ENCODE measurements at places on chromosomes 5 and 9.

DNA sequence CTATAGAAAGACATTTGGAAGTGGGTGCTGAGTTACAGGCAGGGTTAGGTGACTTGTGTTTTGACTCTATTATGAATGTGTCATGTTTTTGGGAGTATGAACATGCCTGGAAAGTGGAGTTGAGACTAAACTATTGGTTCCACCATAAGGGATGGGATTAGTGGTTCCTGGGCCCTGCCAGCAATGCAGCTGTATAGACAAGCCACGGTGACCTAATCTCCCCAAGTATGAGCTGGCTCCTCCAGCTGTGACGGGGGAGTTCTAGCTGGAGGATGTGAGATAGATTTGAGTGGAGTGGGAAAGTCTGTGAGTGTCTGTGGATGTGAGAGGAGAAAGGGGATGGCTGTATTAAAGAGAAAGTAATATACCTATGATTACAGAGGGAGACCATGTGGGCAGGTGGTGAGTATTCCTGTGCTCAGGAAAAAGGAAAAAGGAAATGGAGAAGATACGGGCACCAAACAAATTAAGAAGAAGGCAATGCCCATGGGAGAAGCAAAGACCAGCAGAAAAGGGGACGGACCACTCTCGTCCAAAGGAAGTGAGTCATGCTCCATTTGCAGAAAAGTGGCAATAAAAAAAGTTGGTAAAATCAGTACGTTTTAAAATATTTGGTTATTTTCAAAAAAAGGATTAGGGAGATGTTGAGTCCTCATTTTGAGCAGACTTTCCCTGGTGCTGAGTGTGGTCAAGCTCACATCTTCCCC lies 48.3 kb upstream of the ICE1 start:
- no peak for DNase-seq

- no peak for DNase-seq
Measured at GRCh38 chr5:72238712-72239445, 81.2 kb downstream of the MRPS27 start.

GRCh38 chr9:11103525-11103924 lies 490.7 kb upstream of the PTPRD start:
- no peak for DNase-seq

DNA sequence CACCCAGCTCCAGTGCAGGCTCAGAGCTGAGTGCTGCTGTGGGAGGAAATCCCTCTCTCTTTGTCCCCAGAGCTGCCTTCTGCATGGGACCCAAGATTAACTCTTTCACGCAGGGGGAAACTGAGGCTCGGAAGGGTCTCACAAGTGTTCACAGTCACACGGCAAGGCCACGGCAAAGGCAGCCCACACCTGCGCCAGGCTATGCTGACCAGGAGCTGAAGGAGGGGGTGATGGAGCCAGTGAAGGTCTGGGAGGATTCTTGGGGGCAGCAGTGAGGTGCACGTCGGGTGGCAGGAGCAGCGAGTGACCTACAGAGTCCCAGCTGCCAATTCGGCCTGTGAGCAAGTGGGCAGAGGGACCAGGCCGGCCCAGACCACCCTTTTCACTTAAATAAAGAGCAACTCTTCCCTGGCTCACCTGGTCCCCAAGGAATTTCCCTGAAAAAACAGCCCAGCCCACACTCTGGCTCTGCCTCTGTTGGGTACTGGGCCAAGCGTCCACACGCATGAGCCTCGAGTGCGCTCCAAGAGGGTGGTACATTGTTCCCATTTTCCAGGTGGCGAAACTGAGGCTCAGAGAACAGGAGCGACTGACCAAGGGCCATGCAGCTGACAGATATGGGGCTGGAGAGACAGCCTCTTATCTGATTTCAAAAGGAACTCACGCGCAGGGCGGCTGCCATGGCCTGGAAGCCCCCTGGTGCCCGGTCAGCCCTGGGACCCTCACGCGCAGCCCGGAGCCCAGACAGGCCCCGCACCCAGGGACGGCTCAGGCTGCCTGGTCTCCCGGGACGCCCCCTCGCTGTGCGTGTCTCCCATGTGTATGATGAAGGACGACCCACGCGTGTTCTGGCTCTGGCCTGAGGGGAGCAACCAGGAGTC lies 28.2 kb downstream of the SARDH start:
- no peak for DNase-seq

- no peak for DNase-seq
Measured at GRCh38 chr5:52776116-52776515, 11.6 kb upstream of the ITGA1 start.

GRCh38 chr9:94554439-94555331 lies at the start of gene PCAT7:
PCAT7 (plus strand) TSS chr9:94555083.
- DNase-seq: no peak

- no peak for DNase-seq
Measured at GRCh38 chr9:134657666-134658377, 16.2 kb downstream of the COL5A1 start.

DNA sequence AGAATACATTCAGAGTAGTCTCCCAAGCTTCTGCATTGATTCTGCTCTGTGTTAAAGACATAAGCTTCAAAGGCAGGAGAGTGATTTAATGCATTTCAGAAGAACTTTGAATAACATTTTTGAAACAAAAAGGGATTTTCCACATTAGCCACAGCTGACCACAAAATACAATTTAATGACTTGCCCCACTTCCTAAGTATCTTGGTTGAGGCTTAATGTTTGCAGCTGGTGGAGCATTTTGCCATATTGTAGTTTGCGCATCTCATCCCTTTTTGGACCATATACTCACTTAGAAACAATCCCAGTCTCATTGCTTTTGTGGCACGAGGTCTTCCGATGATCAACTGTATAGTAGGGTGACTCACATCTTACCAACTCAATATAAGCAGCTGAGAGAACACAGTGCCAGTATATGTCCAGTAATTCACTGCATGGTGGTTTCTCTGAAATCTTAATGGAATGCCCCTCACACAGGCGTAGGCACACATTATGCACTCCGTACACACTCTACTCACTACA lies 455.8 kb upstream of the PTGER4 start:
- DNase-seq: no peak

GRCh38 chr5:171272996-171273970 lies 35.8 kb upstream of the TLX3 start:
- no peak for DNase-seq

DNA sequence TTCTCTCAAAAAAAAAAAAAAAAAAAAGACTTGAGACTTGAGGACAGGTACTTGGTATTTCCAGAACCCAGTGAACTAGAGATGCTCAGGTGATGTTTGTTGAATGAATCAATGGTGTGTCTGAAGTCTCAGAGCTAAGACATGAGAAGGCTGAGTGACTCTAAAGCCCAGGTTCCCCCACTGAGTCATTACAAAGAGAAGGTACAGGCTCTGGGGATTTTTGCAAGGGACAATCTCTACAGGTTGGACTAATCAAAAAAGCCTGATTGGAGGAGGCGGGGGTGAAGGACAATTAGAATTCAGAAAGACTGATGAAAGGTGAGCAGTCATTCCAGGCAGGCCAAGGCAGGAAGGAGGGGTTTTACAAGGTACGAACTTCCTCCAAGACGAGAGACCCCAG lies 8.2 kb upstream of the FABP6 start:
- no peak for DNase-seq

DNA sequence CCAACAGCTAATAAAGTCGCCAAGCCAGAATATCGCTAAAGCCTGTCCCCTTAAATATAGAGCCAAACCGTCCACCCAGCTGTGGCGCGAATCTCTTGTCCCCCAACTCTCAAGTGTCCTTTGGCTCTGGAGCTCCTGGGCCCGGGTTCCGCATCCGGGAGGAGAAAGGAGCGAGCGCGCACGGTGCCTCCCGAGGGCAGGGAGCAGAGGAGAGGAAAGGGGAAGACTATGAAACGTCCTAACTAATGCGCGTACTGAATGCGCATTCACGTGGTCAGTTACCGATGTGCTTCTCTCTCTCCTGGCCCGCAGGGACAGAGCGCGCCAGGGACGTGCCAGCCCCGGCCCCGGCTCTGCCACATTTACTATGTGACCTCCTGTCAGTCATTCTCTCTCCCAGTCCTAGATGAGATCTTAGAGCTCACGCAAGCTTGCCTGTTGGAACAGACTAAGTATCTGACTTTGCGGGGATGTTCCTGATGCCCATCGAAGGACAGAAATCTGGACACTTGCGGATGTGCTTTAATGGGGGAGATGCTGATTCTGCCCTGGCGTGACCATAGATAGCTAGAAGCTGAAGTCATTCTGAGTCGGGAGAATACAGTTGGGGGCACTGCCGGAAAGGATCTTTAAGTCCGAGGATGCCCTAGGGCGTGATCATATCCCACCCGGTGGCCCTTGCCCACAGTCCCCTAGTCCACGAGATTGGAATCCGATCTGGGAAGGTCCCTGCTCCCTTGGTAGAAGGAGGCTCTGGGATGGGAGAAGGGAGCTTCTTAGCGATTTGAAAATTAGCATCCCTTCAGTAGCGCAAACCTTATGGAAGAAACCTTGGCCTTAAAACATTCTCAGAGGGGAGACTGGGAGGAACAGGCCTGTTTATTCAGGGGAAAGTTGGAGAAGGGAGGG lies 5.7 kb upstream of the EBF1 start:
- no peak for DNase-seq

DNA sequence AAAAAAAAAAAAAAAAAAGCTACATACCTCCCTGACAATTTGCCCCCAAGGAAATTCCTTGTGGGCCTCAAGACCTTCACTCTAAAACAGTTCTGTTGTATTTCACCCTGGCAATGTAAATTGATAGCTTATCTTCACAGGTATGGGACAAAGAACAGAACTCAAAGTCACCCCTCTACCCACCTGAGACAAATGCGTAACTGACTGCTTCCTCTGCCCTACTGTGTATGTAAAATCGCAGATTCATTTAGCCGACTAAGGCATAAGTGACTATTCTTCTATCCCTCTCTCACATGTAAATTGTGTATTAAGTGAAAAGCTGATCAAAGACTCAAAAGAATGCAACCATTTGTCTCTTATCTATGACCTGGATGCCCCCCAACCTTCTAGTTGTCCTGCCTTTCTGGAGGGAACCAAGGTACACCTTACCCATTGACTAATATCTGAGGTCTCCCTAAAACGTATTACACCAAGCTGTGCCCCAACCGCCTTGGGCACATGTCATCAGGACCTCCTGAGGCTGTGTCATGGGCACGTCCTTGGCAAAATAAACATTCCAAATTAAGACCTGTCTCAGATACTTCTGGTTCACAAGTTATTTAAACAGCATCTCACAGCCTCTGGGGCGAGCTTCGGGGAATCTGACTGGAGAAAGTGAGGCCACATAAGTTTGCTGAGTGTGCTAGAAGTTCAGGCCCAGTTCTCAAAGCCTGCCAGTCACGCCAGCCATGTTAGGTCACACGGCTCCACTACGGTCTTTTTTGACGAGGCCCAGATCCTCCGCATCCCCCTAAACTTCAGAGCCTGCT lies 954 bp downstream of the TBCA start:
- peak; percentile 18 for DNase-seq

DNA sequence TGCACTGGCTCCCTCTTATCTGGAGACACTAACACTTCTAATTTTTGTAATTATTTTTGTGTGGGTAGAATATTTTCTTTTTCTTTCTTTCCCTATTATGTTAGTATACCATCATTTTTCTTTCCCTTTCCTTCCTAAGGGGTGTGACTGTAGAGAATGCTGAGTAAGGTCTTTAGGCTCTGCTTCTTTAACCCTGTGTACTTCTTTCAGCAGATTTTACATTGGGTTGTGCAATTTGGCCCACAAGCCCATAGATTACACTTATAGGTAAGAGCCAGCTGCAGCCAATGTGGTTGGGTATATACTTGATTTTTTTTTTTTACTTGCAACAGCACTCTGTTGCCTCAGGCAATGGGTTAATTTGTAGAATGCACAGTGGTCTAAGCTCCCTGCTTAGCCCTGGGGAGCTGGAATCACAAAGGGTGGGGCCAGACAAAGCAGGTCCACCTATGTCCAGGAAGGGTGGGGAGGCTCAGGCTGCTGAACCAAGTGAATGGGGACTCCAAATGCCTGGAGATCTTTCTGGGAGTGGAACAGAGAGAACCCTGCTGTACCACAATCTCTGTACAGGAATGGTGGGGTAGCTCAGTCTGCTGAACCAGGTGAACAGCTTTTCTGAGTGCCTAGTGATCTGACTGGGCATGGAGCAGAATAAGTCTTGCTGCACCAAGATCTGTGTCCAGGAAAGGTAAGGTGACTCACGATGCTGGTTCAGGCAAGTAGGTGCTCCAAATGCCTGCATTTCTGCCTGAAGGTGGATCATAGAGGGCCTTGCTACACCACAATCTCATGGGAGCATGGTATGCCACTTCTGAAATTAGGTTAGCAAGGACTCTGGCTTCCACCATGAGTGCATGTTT lies 64.9 kb downstream of the SLC25A46 start:
- no peak for DNase-seq

- DNase-seq: peak; percentile 8
Measured at GRCh38 chr5:172293054-172293744, 9.6 kb upstream of the UBTD2 start.

GRCh38 chr5:125554355-125554754 lies 807.9 kb upstream of the ZNF608 start:
- no peak for DNase-seq

DNA sequence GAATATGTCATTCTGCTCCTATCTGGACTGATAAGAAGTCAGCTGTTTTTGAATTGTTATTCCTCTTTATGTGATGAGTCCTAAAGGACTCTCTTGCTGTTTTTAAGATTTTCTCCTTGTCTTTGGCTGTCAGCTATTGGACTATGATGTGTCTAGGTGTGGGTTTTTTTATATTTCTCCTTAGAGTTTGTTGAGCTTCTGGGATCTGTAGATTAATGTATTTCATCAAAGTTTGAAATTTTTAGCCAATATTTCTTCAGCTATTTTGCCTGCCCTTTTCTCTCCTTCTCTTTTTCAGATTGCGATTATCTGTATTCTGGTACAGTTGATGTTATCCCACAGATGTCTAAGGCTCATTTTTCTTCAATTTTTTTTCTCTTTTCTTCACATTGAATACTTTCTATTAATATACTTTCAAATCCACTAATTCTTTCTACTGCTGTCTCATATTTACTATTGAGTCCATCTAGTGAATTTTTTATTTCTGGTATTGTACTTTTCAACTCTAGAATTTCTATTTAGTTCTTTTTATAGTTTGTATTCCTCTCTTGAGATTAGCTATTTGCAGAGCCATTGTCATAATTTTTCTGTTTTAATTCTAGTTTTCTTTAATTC lies 31.1 kb downstream of the RPS23 start:
- DNase-seq: no peak

DNA sequence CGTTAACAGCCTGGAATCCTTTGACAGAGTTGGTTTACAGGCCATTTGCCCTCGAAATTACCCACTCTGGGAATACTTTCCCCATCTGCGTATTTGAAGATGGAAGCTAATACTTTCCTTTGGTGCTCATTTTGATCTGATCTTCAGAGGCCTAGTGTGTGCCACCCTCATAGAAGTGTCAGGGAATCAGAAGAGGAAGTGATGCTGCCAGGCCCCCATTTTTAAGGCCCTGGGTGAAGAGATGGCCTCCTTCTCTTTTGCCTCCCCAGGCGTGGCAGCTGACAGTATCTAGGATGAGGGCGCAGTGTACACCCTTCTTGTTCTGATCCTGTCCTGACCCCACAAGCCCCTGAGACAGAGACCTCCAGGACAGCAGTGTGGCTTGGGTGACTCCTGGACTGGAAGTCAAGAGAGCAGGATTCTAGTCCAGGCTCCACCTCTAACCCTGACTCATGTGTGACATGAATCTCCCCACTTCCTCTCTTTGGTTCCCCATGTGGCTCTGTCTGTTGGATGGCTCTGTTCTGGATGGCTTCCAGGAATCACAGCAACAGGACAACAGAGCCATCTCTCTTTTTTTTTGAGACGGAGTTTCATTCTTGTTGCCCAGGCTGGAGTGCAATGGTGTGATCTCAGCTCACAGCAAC lies 27.8 kb downstream of the CSF1R start:
- no peak for DNase-seq

All from stimulated activated CD8-positive, alpha-beta memory T cell treated with anti-CD3 and anti-CD28 coated beads, Interleukin-7, amount 100 ng/mL, for 24 hours (primary cell).